ENCODE measurements at places on chromosomes 12 and 14.

GRCh38 chr12:51869496-51869865 lies 18.4 kb upstream of the ANKRD33 start:
- DNase-seq = no peak

- DNase-seq = no peak
Measured at GRCh38 chr14:63443361-63443760, 99.8 kb downstream of the PPP2R5E start.

DNA sequence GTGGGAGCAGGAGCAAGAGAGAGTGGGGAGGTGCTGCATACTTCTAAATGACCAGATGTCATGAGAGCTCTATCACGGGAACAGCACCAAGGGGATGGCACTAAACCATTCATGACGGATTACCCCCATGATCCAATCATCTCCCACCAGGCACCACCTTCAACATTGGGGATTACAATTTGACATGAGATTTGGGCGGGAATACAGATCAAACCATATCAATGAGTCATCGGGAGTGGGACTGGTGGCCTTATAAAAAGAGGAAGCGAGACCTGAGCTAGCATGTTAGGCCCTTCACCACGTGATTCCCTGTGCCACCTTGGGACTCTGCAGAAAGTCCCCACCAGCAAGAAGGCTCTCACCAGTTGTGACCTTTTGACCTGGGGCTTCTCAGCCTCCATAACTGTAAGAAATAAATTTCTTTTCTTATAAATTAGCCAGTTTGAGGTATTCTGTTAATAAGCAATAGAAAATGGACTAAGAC lies 28.7 kb downstream of the COX8C start:
- DNase-seq = no peak

- no peak for DNase-seq
Measured at GRCh38 chr12:43273467-43273866, 278.5 kb downstream of the ADAMTS20 start.

DNA sequence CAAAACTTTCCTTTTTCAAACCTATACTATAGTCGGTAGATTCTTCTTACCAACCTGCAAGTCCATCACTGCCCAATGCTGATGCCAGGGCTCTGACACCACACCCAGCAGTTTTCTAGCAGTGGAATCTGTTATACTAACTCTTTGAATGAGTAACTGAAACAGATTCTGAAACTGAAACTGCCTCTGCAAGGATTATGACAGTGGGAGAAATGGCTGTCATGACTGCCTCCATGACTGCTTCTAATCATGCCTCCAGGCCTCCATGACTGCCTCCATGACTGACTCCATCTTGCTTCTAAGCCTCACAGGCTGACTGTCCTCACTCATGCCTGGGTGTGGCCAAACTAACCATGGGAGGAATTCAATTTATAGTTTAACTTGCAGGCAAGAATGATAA lies 29.4 kb upstream of the OXA1L start:
- DNase-seq = no peak

DNA sequence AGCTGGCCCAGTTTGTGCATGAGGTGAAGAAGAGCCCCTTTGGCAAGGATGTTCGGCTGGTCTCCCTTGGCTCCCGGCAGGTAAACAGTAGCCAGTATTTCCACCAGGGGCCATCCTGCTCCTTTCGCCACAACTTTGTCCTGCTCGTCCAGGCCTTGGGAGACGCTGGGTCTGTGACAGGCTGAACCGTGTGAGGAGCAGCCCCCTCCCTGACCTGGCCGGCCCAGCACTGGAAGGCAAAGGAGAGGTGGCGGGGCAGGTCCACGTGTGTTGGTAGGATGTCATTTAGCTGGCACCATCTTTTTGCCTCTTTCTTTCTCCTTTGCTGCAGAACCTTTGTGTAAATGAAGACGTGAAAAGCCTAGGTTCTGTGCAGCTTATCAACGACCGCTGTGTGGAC lies 15.4 kb downstream of the DDX11 start:
- DNase-seq = no peak

GRCh38 chr14:20978687-20979086 lies 11.1 kb upstream of the METTL17 start:
- no peak for DNase-seq

Measured in HCEC 1CT (cell line).